Immature natural killer cell (primary cell): ENCODE measurements at places on chromosomes 5 and 9. TPM values are rescaled to one million over a fixed set of nuclear protein-coding genes. Genes with fewer than 3 reads are reported as not detected.

- no peak overlapping the region for H3K27ac ChIP-seq
- DNase-seq = peak; percentile 38
- no peak overlapping the region for H3K4me3 ChIP-seq
- H3K4me1 ChIP-seq = no peaks in the 10 kb centered on the region
- H3K27me3 ChIP-seq = peaks cover 4% of the 10 kb centered on the region
Observed at GRCh38 chr5:154179846-154180710, 10.5 kb upstream of the GALNT10 start.

GRCh38 chr9:93677048-93677571 is 100.7 kb downstream of the PHF2 start:
- H3K27ac ChIP-seq = no peak overlapping the region
- H3K36me3 ChIP-seq = peaks cover 4% of the 10 kb centered on the region
- no peak overlapping the region for H3K4me3 ChIP-seq
- no peak for DNase-seq
- peaks cover 6% of the 10 kb centered on the region for H3K27me3 ChIP-seq
- H3K4me1 ChIP-seq = peaks cover under 1% of the 10 kb centered on the region

The SAPCD2 gene
- polyA plus RNA-seq = 0.06 TPM

The ANKDD1B gene
- 0.63 TPM for polyA plus RNA-seq

DNA sequence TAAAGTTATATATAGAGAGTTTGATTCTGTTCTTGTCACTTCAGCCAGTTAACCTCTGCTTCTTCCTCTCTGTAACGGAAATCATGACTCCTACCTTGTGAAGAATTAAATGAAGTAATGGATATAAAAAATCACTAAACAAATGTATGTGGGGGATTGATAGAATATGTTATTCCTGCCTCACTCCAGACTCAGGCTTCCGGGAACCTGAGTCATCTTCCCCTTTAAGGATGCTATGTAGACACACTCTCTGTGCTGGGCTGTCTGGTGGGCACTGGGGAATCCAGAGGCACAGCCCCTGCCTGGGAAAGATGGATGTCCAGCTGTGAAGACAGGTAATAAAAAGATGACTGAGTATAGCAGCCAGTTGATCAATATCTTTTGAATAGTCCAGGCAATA is 77.4 kb downstream of the ZNF618 start:
- H3K27ac ChIP-seq = no peak overlapping the region
- H3K27me3 ChIP-seq = peaks cover 2% of the 10 kb centered on the region
- no peak overlapping the region for H3K4me3 ChIP-seq
- no peak for DNase-seq

The PROB1 gene
- 0.39 TPM for polyA plus RNA-seq

DNA sequence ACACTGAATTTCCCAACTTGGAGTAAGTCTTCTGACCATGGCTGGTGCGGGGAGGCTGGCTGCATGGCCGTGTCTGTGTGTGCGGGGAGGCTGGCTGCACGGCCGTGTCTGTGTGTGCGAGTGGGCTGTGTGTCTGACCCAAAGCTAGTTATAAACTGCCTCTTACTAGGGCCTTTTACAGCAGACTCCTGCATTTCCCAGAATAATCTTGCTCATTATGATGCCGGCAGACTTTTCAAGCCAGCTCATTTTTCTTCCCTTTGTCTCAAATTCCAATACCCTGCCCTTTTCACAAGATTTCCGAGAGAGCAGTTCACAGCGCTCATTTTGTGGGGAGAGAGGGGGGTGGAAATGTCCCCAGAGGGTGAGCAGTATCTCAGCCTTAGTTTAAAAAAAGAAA is 470.7 kb upstream of the BRINP1 start:
- no peak overlapping the region for H3K27ac ChIP-seq
- H3K4me1 ChIP-seq = no peaks in the 10 kb centered on the region
- no peaks in the 10 kb centered on the region for H3K36me3 ChIP-seq
- no peaks in the 10 kb centered on the region for H3K27me3 ChIP-seq
- no peak for DNase-seq

DNA sequence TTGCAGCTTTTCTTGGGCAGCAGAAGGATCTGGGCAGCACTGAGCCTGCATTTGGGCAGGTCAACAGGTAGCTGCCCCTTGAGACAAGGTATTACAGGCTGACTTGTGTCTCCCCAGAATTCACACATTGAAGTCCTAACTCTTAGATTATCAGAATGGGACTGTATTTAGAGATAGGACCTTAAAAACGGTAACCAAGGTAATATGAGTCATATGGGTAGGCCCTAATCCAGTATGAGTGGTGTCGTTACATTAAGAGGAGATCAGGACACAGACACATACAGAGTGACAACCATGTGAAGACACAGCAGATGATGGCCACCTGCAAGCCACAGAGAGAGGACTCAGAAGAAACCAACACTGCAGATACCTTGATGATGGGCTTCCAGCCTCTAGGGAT is 3.2 kb downstream of the C1QTNF2 start:
- H3K36me3 ChIP-seq = peaks cover 3% of the 10 kb centered on the region
- peaks cover 12% of the 10 kb centered on the region for H3K4me1 ChIP-seq
- no peak for DNase-seq
- no peak overlapping the region for H3K4me3 ChIP-seq
- no peak overlapping the region for H3K27ac ChIP-seq

The CDH6 gene
- polyA plus RNA-seq = not detected

The IGFBPL1 gene
- polyA plus RNA-seq = not detected

The LCN1 gene
- not detected for polyA plus RNA-seq

- H3K4me1 ChIP-seq = no peaks in the 10 kb centered on the region
- H3K27ac ChIP-seq = no peak overlapping the region
Observed at GRCh38 chr5:81212211-81212751, 20.8 kb upstream of the CKMT2 start.

- no peak overlapping the region for H3K4me3 ChIP-seq
- peaks cover 9% of the 10 kb centered on the region for H3K4me1 ChIP-seq
- no peak for DNase-seq
- no peak overlapping the region for H3K27ac ChIP-seq
- H3K27me3 ChIP-seq = no peaks in the 10 kb centered on the region
Observed at GRCh38 chr9:106880863-106881262, 17.9 kb downstream of the ZNF462 start.

DNA sequence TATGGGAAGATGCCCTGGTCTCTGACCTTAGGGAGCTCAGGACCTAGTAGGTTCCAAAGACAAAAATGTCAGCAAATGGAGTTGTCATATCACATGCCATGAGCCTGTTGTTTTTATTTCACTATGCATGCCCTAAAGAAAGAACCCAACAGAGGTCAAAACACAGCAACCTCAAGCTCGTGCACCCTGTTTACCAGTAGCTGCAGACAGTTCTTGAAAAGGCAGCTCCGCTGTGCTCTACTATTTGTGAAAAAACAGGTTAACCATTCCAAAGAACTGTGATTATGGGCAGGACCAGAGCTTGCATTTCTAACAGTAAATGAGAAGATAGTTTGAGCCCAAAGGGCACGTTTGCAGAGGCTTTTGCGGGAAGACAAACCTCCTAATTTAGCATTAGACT is 22.8 kb downstream of the ITK start:
- DNase-seq = no peak
- H3K4me1 ChIP-seq = peaks cover 95% of the 10 kb centered on the region
- peak overlapping the region; percentile 71 for H3K4me3 ChIP-seq
- no peaks in the 10 kb centered on the region for H3K27me3 ChIP-seq
- H3K36me3 ChIP-seq = peaks cover 48% of the 10 kb centered on the region
- peak overlapping the region; percentile 87 for H3K27ac ChIP-seq

The FAM151B gene
- polyA plus RNA-seq = not detected

- H3K4me1 ChIP-seq = no peaks in the 10 kb centered on the region
- peaks cover 3% of the 10 kb centered on the region for H3K27me3 ChIP-seq
- no peak overlapping the region for H3K27ac ChIP-seq
- no peak overlapping the region for H3K4me3 ChIP-seq
- DNase-seq = no peak
Observed at GRCh38 chr5:5288201-5288600, 134.3 kb upstream of the ICE1 start.

- H3K27ac ChIP-seq = no peak overlapping the region
- H3K36me3 ChIP-seq = no peaks in the 10 kb centered on the region
- H3K27me3 ChIP-seq = peaks cover 5% of the 10 kb centered on the region
- DNase-seq = no peak
Observed at GRCh38 chr5:32692036-32692746, 18.9 kb upstream of the NPR3 start.

- no peak overlapping the region for H3K27ac ChIP-seq
- no peak for DNase-seq
- no peaks in the 10 kb centered on the region for H3K27me3 ChIP-seq
- no peak overlapping the region for H3K4me3 ChIP-seq
- H3K4me1 ChIP-seq = no peaks in the 10 kb centered on the region
Observed at GRCh38 chr9:109907400-109907799, 127.4 kb downstream of the PALM2AKAP2 start.

- H3K36me3 ChIP-seq = peaks cover 4% of the 10 kb centered on the region
- H3K27me3 ChIP-seq = no peaks in the 10 kb centered on the region
- H3K4me1 ChIP-seq = no peaks in the 10 kb centered on the region
- no peak for DNase-seq
- H3K4me3 ChIP-seq = no peak overlapping the region
- no peak overlapping the region for H3K27ac ChIP-seq
Observed at GRCh38 chr5:109028608-109029299, 281.1 kb downstream of the FER start.

DNA sequence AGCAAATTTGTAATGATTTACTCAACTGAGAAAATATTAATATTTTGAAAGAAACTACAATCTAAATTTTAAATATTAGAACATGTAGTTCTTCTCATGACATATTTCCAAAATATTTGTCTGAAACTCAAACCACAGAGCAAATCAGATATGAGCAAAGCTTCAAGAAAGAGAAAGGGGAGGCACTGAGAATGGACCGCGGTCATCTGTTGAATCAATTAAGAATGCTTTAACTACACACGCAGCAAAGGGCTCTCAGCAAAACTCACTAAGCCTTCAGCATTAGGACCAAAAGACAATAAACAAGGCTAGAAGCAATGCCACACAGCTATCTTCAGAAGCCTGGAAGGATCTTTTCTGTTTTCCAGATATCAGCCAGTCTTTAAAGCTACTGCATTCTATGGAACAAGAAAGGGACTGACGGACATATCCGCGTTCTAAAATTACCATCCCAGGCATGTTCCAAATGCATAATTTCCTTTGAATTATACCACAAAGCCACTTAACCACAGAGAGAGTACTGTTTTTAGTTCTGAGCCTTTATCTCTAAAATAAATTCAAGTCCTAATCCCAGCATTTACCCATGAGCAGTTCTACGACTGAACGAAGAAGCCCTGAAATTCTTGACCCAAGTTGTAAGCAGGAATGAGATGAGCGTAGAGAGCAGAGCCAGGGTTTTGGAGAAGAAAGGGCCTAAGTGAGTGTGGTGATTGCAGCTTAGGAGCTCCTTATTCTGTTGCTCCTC is 513.5 kb downstream of the AGTPBP1 start:
- H3K4me3 ChIP-seq = no peak overlapping the region
- no peak overlapping the region for H3K27ac ChIP-seq
- H3K36me3 ChIP-seq = no peaks in the 10 kb centered on the region
- peaks cover 5% of the 10 kb centered on the region for H3K27me3 ChIP-seq
- no peaks in the 10 kb centered on the region for H3K4me1 ChIP-seq

DNA sequence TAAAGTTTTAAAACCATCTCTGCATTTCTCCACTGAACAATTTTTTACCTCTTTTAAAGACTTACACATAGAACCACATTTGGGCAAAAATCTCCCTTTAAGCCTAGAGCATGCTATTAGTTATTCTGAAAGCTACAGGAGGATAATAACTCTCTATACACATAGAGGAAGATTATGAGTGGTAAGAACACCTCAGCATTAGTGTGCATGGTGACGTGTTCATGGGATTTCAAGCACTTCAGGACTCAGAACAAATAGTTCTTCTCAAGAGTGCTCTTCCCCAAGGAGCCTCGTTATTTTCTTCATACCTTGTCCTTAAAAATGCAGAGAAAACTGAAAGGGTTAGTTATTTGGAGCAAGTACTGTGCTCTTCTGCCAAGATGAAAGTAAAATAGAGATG is 256.9 kb upstream of the TUSC1 start:
- H3K27me3 ChIP-seq = no peaks in the 10 kb centered on the region
- no peaks in the 10 kb centered on the region for H3K36me3 ChIP-seq
- no peak overlapping the region for H3K4me3 ChIP-seq
- no peak for DNase-seq

DNA sequence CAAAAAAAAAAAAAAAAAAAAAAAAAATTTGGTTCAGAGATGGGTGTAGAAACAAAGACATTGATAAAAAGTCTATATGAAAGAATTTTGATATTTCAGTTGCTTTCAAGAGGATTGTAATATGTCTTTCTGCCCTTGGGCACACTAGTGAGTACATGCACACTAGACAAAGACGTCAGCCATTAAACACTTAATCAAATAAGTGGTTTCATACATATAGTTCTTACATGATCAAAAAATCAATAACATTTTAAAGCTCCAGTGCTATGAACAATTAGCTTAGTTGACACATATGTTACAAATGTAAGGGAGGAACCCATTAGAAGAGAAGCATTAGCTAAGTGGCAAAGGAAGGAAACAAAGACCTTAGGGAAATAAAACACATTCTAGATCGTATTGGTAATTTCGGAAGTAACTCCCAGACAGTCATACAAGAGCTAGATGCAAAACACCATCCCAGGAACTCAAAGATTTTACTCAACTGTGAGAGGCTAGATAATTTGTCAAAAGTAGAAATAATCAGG is 84.5 kb upstream of the MAN2A1 start:
- no peak overlapping the region for H3K27ac ChIP-seq
- H3K4me1 ChIP-seq = no peaks in the 10 kb centered on the region
- no peaks in the 10 kb centered on the region for H3K27me3 ChIP-seq
- DNase-seq = no peak
- H3K4me3 ChIP-seq = no peak overlapping the region
- no peaks in the 10 kb centered on the region for H3K36me3 ChIP-seq

GRCh38 chr5:94181895-94182294 is 436.5 kb downstream of the KIAA0825 start:
- H3K27ac ChIP-seq = no peak overlapping the region
- H3K4me3 ChIP-seq = no peak overlapping the region
- H3K36me3 ChIP-seq = no peaks in the 10 kb centered on the region

GRCh38 chr9:35792024-35792813 is 828 bp downstream of the NPR2 start:
- peaks cover 13% of the 10 kb centered on the region for H3K36me3 ChIP-seq
- no peak overlapping the region for H3K4me3 ChIP-seq
- H3K4me1 ChIP-seq = peaks cover 2% of the 10 kb centered on the region
- no peak overlapping the region for H3K27ac ChIP-seq

The ZDHHC11 gene
- polyA plus RNA-seq = not detected

DNA sequence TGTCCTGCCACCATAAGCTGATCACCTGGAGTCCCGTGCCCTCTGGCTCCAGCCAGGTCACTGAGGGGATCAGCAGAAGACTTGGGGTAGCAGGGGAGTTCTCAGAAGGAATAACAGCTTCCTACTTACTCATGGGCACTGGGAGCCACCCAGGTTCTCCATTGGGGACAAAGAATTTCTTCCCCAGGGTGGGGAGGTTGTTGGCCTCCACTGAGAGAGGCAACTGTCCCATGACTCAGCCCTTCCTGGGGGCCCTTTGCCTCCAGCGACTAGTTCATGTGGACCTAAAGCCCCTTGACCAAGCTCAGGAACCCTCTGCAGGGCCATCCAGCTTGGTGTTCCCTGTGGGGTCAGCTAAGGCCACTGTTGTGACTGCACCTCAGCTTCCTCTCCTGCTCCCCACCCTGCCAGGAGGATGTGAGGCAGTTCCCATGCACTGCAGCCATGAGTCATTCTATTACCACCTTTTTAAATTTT is 175.0 kb downstream of the AUH start:
- no peaks in the 10 kb centered on the region for H3K36me3 ChIP-seq
- H3K27ac ChIP-seq = no peak overlapping the region
- no peak overlapping the region for H3K4me3 ChIP-seq

The RAB3C gene
- polyA plus RNA-seq = not detected
